ENCODE measurements at places on chromosomes 3 and 15.

DNA sequence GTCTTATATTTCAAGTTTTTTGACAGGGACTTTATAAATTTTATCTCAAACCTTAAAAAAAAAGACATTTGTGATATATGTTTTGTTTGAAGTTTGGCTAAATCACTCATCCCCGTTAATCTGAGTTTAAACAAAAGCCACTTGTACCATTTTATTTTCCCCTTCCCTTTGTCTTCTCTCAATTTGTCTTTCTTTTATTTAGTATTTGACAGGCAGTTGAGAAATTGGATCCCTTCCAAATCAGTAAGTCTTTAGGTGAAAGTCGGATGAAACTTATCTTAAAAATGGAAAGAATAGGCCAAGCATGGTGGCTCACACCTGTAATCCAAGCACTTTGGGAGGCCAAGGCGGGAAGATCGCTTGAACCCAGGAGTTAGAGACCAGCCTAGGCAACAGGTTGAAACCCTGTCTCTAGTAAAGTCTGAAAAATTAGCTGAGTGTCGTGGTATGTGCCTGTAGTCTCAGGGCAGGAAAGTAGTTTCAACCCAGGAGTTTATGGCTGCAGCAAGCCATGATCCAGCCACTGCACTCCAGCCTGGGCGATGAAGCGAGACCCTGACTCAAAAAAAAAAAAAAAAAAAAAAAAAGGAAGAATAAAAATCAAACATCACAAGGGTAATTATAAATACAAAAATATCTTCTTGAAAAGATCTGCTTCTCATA lies 394.6 kb upstream of the TPM1 start:
- DNase-seq, result no peak

- no peak for DNase-seq
These were observed 30.4 kb downstream of the ATG3 start for GRCh38 chr3:112531358-112531781.

DNA sequence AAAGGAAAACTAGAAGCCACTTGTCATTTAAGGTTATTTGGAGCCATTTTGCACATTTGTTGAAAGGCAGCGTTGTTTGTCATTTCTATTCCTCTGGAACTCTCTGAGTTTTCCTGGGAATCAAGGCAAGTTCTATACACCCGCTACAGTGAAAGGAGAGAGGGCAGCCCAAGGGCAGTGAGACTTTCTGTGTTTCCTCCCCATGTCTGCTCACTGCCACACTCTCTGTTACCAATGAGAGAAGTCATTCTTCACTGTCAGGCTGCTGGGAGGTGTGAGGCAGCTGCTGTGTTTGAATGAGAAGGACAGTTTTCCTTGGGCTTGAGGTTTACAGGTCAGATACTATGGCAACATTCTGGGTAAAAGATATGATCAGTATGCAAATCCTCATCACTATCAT lies 36.0 kb downstream of the ATP13A5 start:
- DNase-seq, result no peak

- no peak for DNase-seq
These were observed 1.3 kb upstream of the MAP6D1 start for GRCh38 chr3:183826448-183827250.

- DNase-seq, result no peak
These were observed 57.5 kb upstream of the SETMAR start for GRCh38 chr3:4245671-4246070.

DNA sequence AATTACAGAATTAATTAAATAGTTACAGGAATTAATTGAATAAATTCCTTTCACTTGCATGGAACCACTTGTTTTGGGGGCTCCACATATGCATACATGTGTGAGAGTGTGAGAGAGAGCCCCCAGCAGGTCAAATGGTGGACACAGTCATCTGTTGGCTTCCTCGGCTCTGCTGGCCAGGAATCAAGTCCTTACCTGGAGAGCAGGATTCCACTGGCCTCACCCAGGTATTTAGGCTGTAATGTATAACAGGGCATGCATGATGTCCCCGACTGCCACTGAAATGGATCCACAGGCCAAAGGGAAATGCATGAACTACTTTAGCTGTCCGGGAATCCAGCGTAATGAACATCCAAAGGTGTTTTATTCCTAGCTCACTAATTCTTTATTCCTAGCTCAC lies 139.7 kb upstream of the SMAD3 start:
- no peak for DNase-seq

Measured in GOT3 (cell line).